ENCODE measurements at places on chromosomes 11 and 22. TPM values are rescaled to one million over a fixed set of nuclear protein-coding genes. Genes with fewer than 3 reads are reported as not detected.

Gene PLAAT4
- 8.9 TPM for polyA plus RNA-seq

GRCh38 chr11:19935507-19935906, 222.9 kb downstream of the NAV2 start:
- no peak for DNase-seq

DNA sequence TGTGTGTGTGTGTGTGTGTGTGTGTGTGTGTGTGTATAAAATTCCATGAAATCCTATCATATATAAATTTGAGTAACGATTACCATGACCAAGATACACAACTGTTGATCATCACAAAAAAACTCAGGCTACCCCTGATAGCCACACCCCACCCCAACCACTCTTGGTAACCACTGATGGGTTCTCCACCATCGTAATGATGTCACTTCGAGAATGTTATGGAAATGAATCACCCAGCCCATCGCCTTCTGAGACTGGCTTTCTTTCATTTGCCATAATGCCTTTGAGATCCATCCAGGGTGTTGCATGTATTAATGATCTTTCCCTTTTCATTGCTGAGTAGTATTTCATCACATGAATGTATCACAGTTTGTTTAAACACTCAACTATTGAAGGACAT, 496.0 kb downstream of the MIAT start:
- DNase-seq, result no peak

DNA sequence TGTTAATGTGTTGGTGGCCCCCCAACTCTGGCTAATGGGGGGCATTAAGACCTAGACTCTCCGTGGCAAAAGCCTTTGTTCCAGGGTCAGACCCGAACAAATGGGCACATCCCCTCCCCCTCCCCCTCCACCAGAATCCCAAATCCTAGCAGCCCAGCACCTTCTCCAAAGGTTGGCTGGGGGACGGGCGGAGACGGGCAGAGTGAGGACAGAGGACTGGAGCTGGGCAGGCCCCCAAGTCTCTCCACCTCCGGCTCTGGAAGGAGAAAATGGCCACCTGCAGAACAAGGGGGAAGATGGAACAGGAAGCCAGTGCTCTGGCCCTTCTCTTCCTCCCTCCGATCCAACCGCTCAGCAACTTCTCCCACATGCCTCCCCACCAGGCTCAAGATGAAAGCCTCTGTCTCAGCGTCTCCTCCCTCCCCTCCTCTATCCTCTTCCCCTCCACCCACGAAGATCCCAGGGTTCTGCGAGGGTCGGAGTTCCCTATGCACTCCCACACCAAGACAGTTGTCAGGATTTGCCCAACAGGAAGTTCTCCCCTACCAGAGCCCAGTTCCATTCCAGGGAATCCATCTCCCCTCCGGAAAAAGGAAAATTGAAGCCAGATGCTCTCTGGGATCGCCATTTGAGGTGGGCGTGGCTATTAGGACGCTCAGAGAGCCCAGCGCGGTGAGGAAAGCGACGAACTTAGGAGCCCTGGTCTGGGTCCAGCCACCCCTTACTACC, 20.1 kb downstream of the ADA2 start:
- DNase-seq, result peak; percentile 75

Gene RASSF10
- polyA plus RNA-seq, result 13.5 TPM

DNA sequence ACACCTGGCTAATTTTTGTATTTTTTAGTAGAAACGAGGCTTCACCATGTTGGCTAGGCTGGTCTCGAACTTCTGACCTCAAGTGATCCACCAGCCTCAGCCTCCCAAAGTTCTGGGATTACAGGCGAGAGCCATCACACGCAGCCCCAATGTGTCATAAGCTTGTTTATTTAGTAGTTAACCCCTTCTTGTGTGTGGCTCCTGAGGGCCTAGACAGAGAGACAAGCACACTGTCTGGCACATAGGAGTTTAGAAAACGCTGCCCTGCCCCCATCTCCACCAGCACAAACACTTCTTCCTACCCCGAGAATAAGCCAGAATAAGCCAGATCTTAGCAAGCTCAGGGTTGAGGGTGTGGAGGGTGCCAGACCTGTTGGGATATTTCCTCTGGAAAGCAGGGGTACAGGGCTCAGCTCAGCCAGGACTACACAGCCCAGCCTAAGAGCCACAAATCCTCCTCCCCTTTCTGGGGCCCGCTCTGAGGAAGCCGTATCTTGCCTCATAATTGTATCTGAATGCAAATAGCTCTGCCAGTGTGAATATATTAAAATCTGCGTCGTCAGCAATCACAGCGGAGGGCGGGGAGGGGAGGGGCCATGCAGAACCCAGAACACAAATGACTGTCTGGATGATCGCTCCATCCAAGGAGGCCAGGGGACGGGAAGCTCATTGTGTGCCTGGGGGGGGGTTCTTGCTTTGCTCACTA, 247.3 kb downstream of the MN1 start:
- DNase-seq, result peak; percentile 82

GRCh38 chr22:42664976-42665831, 16.0 kb upstream of the CYB5R3 start:
- DNase-seq, result no peak

Gene ANO3
- 0.25 TPM for polyA plus RNA-seq

GRCh38 chr11:1510928-1511327, 24.3 kb upstream of the MOB2 start:
- DNase-seq, result no peak

DNA sequence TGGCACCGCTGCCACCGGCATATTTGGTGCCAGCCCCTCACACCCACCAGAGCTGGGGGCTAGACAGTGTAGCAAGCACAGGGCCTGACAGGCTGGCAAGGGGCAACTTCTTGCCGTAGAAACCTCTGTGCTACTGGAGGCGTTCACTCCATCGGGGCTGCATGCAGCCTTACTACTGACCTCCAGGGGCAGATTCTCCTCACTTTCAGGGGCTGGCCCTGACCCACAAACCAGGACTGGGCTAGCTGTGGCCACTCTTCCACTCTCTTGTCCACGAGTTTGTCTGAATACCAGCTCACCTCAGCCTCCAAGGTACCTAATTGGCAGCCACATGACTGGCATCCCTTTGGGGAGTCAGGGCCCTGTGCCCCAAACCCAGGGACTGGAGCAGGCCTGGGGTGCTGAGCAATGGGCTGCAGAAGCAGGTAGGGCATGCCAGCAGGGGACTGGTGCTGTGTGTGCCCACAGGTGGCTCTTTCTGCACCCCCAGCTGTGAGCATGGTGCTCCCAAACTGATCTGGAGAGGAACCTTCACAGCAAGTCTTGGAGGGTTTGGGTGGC, 2.1 kb upstream of the LMO1 start:
- DNase-seq, result no peak

Data from right lung (tissue), 10 donors.